Frontal cortex (tissue), 4 donors: ENCODE measurements at places on chromosomes 1 and 21.

DNA sequence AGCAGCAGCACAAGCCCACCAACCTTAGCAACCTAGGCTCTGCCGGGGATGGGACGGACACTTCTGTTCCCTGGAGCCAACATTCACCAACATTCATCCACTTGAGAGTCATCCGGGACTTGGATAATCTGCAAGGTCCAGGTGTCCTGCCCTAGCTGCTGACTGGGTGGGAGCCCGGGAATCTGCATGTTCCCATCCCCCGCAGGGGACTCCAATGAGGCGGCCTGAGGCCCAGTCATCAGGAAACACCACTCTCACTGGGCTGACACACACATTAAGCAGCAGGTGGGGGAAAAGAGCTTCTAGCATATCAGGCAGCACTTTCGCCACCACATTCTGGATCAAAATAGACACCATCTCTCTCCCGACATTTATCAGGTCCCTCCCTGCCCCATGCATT is 38.4 kb upstream of the CCSAP start:
- no peak for DNase-seq

DNA sequence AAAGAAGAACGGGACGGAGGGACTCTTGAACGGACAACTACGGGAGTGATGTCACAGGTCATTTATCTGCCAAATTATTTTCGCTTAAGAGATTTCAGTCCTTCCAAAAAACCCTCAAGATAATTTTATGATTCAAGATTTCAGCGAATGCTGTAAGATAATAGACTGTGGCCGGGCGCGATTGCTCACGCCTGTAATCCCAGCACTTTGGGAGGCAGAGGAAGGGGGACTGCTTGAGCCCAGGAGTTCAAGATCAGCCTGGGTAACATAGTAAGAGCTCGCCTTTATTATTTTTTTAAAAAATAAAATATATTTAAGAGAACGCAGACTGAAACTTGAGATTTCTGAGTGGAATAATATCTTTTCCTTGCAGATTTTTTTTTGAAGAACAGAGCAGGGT is 609 bp downstream of the RWDD2B start:
- no peak for DNase-seq

- no peak for DNase-seq
Observed at GRCh38 chr1:149936992-149937705, 470 bp upstream of the MTMR11 start.

- no peak for DNase-seq
Observed at GRCh38 chr1:2502210-2502609, 24.2 kb downstream of the PANK4 start.

DNA sequence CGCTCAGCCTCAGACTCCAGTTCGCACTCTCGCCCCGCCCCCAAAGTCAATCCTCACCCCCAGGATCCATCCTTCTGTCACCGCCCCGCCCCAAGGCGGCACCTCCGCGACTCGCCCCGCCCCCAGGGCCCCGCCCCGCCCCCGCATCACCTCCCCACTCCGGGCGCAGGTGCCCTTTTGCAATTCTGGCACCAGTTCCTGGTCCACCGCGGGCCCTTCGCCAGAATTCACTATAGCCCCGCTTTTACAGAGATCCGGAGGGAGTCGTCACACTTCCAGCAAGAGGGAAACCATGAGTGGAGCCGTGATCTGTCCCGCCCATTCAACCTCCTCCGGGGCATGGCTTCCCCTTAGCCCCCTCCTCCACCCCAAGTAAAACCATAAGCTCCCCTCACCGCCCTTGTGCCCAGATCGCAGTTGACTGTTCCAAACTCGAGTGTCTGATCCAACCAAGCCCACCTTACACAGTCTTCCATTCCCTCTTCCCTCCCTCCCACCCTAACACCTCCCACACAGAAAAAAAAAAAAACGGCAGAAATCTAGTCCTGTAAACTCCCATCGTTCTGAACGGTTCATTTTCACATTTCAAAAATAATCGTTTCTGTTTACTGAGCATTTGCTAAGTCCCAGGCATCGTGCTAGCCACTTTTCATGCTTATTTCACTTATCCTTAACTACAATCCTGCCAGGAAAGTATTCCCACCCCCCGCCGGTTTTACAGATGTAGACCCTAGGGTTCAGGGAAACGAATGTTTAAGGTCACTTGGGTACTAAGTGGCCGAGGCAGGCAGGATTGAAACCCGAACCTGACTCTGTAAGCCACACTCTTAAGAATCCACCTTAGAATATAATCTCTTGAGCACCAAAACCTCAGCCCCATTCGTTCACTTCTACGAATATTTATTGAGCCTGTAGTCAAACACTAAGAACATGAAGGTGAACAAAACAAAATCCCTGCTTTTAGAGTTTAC is 1.3 kb upstream of the DNAJC16 start:
- no peak for DNase-seq

DNA sequence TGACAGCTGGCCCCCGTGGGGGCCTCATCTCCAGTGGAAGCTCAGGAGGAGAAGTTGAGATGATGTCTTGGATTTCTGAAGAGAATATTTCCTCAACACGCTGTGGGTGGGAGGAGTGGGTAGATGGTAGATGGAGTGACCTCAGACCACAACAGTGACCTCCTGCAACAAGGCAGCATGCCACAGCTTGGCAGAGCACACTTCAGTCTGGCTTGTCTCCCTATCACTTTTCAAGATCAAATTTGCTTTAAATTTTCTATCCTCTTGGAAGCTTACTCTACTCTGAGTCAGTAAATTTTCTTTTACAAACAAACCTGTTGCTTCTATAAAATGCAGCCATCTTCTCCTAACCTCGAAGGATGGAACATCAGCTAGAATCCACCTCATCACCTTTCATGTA is 59.7 kb downstream of the NTPCR start:
- DNase-seq, result no peak

GRCh38 chr1:104706631-104707147 is 957.0 kb downstream of the AMY1C start:
- no peak for DNase-seq

- no peak for DNase-seq
Observed at GRCh38 chr1:220726634-220727033, 21.5 kb upstream of the MTARC2 start.

DNA sequence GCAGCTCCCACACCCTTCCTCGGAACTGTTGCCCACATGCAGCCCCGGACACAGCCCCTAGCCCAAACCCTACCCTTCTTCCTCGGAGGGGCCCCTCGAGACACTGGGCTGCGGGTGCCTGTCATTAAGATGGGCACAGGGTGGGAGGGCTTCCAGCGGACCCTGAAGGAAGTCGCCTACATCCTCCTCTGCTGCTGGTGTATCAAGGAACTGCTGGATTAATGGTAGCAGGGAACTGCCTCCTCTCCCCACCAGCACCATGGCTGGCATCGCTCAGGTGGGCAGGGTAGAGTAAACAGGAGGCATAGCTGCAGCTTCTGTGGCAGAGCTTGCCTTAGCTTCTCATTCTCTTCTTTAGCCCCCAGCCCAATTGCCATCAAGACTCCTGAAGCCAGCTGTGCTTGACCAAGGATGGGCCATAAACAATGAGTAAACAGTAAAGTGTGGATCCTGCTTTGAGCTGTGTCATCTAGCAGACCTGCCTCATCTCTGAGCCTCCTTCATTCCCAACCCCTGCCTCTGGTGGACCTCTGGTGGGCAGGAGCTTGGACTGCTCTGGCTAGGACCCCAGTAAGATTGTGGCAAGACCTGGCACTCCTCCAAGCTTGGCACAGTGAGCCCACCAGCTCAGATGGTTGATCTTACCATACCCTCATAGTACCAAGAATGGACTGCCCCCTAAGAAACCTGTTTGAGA is at the start of gene LENEP:
Gene LENEP (plus strand): TSS at position 15 of the 697 bp plus-strand sequence. CDS start 22 bp downstream, at position 37.
- DNase-seq, result no peak

DNA sequence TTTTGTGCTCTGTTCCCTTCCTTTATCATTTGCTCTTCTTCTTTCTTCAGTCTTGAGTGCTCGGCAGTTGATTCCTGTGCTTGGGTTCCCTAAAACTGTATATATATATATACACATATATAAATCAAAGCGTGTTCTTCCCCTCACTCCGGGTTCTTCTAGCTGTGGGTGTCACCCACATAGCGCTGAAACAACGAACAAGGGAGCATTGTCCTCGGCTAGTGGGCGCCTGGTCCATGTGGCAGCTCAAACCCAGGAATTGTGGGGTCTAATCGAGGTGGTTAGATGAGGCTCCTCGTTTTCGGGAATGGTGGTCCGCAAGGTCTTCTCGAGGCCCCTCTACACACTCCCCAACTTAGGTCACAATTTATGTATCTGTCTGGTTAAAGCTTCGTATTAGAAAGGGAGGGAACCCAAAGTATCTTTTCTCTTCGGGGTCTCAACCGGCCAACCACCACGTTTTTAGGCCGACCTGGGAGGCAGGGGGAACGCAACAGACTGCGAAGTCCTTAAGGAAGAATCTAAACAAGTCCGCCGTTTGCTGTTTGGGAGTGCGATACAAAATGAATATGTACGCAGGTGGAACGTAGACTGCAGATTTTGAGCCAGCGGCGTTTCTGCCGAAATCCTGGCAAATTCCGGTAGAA is 504 bp upstream of the SDHC start:
- DNase-seq, result no peak

DNA sequence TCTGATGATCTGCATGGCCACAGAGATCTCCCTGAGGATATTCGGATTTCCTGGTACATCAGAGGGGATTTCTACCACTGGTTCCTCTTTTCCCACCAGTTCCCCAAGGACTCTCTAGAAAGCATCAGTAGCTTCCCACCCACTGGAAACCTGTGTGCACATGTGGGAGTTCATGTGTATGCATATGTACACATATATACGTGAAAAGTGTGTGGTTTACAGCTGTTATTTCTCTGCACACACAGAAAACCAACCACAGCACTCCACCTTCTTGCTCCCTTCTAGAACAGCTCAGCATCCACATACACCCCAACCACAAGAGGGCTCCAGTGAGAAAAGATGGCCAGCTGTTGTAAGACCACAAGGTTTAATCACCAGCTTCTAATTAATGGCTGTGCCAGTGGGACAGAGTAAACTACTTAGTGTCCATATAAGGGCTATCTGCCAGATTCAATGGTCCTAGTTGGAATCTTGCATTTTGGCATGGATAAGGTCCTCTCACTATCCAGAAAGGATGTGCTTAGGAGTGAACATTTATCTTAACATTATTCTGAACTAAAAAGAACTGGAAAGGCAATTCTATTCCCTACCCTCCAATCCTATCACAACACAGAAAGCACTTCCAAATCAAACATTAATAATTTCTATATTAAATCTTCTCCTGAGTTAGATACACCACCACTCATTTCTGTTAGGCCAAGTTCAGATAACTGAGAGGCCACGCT is 24.1 kb downstream of the GPR3 start:
- no peak for DNase-seq

DNA sequence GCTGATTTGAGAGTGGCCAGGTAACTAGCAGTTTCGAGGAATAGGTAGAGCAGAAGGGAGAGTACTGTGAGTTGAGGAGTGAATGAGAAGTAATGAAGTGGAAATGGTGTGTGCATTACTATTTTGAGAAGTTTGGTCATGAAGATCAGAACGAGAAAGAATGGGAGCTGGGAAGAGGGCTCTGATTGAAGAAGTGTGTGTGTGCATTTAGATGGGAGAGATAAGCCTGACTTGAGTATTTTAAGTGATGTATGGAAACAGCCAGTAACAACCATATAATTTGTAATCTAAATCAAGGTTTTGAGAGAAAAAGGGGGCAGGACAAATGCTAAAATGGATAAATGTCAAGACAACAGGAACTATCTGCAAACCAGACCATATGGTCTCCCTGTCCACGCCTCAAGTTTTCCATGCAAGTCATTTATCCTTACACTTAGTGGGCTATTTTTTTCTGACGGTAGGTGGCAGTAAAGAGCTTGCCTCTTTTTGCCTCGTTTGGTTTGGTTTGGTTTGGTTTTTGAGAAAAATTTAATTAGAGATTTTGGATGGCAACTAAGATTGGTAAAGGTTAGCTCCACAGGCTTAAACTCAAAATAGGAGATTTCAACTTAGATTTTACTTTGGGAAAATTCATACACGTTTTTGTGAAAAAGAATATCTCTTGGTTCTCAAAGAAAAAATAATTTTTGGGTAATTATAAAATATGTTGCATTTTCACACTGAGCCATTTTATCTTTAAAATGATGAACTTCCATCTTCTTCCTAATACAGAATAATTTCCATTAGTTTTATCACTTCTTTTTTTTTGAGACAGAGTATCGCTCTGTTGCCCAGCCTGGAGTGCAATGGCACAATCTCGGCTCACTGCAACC is 9.5 kb upstream of the B3GALNT2 start:
- DNase-seq, result no peak

DNA sequence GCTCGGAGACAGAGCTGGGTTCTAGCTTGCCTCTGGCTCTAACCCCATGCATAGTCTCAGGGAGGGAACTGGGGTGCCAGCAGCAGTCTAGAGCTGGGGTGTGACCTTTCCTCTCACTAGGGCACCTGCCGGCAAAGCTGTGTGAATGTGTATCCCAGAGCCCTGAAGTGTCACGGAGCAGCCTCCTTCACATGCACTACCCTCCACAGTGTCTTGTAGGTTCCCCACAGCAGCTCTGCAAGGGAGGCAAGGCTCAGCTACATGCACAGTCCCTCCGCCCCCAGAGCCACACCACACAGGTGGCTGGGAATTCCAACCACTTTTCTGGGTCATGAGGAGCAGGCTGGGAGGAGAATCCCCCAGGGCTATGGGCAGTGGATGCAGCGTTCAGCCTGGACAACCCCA is 7.7 kb upstream of the HPCA start:
- DNase-seq, result no peak

DNA sequence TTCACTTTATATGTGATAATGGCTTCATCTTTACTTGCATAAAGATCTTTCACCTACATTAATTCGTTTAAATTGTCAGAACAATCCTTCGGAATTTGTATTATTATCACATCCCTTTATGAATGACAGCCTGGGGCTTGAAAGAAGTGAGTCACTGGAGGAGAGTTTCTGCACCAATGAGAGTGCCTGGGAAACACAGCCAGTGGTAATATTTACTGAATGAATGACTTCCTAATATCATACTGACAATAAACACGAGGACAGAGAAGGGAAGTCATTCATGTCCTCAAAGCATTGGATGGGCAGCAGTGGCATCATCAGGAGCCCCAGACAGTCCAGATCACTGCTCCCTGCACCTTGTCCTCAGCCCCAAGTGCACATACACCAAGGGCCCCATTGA is 40.7 kb upstream of the PDE4B start:
- no peak for DNase-seq

DNA sequence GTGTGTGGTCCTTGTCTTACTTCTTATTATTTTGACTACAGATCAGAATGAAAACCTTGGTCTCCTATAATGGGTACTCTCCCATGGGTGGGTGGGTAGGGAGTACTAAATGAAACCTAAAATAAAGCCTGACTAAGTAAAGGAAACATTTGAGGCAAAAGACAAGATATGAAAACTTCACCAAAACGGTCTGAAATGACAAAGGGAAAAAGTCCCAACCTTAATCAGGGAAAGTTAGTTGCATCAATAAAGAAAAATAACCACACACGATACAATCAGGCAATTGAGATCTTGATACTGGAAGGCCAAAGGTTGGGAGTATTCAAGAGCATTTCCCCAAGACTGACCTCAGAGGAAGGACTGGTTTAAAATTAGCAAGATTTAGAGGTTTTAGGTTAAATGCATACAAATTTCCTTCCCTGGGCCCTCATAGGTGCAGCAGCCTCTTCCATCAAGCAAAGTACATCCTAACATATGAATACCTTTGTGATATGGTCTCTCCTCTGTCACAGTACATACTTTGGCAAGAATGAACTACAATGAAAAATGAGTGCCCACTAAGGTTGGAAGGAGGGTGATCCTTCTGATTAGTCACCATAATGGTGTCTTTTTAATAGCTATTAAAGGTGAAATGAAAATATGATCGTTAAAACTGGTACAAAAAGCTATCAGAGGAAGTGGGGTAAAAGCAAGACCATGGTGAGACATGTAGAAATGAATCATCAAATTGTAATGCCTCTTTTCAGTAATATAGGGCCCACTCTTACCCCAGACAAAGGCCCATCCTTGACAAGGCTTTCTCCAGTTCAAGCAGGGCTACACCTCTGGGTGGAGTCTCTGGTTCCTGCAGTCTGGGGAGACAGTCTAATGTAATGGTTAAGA is 15.3 kb upstream of the TNFSF4 start:
- DNase-seq, result no peak
